ENCODE measurements at places on chromosomes 4 and X.

DNA sequence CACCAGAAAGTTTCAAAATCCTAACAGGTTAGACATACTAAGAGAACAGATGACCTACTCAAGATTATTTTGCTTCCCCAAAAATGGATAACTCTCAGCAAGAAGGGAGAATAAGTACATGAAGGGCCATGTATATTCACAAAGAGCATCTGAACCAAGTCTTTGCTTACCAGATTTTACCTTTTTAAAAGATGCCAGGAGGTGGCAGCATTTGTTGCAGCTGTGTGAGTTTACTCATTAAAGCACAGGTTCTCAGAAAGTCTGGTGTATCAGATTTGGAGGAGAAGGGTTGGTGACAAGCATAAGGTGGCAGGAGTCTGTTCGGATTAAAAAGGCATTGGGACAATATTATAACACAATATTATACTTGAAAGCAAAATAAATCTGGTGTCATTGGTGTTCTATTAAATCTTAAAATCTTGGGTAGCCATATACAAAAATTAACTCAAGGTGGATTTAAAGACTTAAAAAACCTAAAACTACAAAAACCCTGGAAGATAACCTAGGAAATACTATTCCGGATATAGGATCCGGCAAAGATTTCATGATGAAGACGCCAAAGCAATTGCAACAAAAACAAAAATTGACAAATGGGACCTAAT lies 51.3 kb upstream of the NFKB1 start:
- peak; percentile 44 for DNase-seq

DNA sequence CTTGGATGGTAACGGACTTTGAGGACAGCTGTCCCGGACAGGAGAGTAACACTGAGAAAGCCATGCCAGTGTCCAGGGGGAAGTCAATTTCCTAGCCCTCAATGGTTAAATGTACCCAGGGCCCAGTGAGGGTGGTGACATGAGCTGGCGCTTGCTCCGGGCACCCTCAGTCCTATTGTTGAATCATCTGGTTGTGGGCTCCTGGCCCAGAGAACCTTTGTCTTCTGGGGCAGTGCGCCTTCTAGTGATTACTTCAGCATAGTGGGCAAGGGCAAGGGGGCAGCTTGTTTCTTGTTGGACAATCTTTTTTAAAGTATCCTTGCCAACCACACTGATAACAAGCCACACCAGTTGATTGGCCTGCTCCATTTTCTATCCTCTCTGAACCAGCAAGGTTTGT lies 30.9 kb upstream of the TRPC5 start:
- DNase-seq, result no peak

GRCh38 chr4:172986114-172986513 lies 182.5 kb upstream of the GALNT7 start:
- no peak for DNase-seq

- DNase-seq, result no peak
Observed at GRCh38 chrX:102712216-102712966, at the start of gene GPRASP2. GPRASP2 (plus strand) TSS chrX:102712448; CDS start chrX:102714870, 2,422 bp downstream.

GRCh38 chr4:122890147-122890795 lies 32.1 kb downstream of the NUDT6 start:
- no peak for DNase-seq

GRCh38 chrX:29044423-29045184 lies 457.4 kb downstream of the IL1RAPL1 start:
- no peak for DNase-seq

GRCh38 chr4:105369988-105370387 lies 103.9 kb downstream of the PPA2 start:
- no peak for DNase-seq

GRCh38 chr4:19259920-19260319 lies 991.8 kb upstream of the SLIT2 start:
- no peak for DNase-seq

- DNase-seq, result no peak
Observed at GRCh38 chrX:123277347-123277746, 93.3 kb downstream of the GRIA3 start.

- no peak for DNase-seq
Observed at GRCh38 chr4:109675181-109675580, 28.1 kb downstream of the CASP6 start.

GRCh38 chr4:155578219-155578618 lies 88.4 kb upstream of the GUCY1A1 start:
- DNase-seq, result no peak

GRCh38 chr4:21900211-21900610 lies 48.4 kb downstream of the KCNIP4 start:
- no peak for DNase-seq

DNA sequence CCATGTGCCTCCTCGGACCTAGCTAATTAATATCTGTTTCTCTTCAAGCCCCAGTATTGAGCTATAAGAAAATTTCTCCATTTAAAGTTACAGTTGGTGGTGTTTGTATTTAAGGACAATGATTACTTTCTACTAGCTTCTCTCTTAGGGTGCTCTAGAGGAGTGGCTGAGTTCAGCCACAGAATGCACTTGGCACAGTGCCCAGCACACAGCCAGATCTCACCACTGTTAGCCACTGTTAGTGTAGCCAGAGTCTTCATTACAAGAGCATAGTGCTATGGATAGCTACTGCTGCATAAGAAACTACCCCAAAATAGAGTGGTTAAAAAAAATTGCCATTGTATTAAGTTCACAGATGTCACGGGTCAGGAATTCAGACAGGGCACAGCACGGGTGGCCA lies 421.3 kb downstream of the BCOR start:
- DNase-seq, result no peak

DNA sequence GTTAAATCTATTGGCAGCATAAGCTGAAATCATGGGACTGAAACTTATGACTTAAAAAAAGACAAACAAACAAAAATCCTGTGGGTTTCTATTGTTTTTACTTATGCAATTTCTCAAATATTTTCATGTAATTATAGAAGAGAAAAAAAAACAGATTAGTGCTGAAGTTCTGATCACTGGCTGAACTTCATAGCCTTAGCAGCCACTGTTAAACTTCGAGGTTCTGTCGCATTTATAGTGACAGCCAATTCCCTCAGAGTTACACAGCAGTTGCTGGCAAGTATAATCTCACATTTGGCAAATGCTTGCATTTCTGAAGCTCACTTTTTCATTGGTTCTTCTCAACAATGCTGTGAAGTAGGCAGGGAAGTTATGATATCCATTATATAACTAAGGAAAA lies 748.9 kb upstream of the MAGEB2 start:
- DNase-seq, result no peak

DNA sequence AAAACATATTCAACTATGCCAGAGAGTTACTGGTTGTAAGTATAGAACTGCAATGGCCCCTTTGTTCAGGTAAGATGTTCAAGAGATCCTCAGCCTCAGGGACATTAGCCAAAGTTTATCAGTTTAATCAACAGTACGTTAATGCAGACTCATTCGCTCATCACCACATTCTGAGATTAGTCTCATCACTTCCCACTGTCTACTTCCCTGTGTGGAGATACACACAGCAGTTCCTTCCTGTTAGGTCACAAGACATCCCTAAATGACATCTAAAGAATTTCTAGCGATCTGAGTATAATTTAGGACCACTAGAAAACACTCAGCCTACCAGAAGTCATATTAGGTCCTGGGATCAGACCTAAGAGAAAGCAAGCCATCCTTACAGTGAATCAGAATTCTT lies 10.4 kb downstream of the SLC10A7 start:
- DNase-seq, result no peak

DNA sequence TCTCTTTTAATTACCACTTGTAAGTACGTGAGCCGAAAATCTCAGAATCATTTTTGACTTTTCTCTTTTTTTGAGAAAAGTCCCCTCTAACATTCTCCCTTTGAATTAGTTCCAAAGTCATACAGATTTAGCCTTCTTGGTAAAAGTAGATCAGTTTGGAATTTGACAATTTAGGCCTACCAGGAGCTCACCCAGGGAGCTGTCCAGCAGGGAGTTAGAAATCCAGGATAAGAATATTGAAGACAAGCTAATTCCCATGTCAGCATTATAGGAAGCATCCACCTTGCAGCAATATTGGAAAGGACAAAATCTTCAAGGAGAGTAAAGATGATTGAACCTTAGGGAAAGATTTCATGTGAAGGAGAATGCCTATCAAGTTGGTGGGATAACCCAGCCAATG lies 352.2 kb upstream of the CPEB2 start:
- DNase-seq, result no peak

DNA sequence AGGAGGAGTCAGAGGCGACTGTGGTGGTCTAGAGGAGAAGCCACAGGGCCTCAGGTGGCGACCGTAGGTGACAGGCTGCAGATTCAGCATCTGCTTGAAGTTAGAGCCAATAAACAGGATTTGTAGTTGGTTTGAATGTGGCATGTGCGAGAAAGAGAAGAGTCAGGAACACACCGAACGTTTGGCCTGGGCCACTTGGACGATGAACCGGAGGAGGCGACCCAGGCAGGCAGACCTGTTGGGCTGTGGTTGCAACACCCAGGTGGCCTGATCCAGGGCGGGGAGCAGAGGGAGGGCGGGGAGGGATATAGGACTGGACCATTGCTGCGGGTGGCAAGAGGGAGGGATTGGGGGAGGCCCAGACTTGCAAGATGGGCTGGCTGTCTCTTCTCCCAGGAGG lies 10.0 kb upstream of the PSAPL1 start:
- no peak for DNase-seq

GRCh38 chr4:12993923-12994322 lies 490.2 kb downstream of the RAB28 start:
- DNase-seq, result no peak

- DNase-seq, result no peak
Observed at GRCh38 chr4:75069493-75070074, 136.7 kb downstream of the PARM1 start.

DNA sequence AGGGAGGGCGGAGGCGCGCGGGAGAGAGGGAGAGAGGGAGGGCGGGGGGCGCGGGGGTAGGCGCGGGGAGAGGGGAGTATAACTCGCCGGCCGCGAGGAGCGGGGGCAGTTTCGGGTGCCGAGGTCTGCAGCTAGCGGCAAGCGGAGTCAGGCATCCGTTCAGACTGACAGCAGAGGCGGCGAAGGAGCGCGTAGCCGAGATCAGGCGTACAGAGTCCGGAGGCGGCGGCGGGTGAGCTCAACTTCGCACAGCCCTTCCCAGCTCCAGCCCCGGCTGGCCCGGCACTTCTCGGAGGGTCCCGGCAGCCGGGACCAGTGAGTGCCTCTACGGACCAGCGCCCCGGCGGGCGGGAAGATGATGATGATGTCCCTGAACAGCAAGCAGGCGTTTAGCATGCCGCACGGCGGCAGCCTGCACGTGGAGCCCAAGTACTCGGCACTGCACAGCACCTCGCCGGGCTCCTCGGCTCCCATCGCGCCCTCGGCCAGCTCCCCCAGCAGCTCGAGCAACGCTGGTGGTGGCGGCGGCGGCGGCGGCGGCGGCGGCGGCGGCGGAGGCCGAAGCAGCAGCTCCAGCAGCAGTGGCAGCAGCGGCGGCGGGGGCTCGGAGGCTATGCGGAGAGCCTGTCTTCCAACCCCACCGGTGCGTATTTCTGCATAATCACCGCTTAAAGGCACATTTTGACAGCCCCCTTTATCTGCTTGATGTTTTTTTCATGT lies at the start of gene POU4F2:
TSS of gene POU4F2 (plus strand) at position 108 of the 720 bp plus-strand sequence. CDS start at position 356, 248 bp downstream.
- no peak for DNase-seq

- DNase-seq, result peak; percentile 0
Observed at GRCh38 chr4:78720994-78721677, 55.0 kb upstream of the BMP2K start.

GRCh38 chr4:77012726-77013125 lies 63.1 kb downstream of the CCNI start:
- DNase-seq, result no peak

GRCh38 chr4:8377103-8378075 lies 63.1 kb downstream of the ACOX3 start:
- DNase-seq, result no peak

- no peak for DNase-seq
Observed at GRCh38 chr4:8867624-8868320, 3.9 kb downstream of the HMX1 start.

- DNase-seq, result no peak
Observed at GRCh38 chr4:1765409-1766072, 27.6 kb upstream of the FGFR3 start.

GRCh38 chrX:148610328-148610698 lies 109.9 kb downstream of the AFF2 start:
- DNase-seq, result no peak

- DNase-seq, result no peak
Observed at GRCh38 chr4:40212674-40213527, 16.1 kb downstream of the RHOH start.

GRCh38 chrX:40104985-40105834 lies 7.5 kb upstream of the BCOR start:
- no peak for DNase-seq

- no peak for DNase-seq
Observed at GRCh38 chrX:134963041-134963440, 27.8 kb upstream of the SMIM10 start.

DNA sequence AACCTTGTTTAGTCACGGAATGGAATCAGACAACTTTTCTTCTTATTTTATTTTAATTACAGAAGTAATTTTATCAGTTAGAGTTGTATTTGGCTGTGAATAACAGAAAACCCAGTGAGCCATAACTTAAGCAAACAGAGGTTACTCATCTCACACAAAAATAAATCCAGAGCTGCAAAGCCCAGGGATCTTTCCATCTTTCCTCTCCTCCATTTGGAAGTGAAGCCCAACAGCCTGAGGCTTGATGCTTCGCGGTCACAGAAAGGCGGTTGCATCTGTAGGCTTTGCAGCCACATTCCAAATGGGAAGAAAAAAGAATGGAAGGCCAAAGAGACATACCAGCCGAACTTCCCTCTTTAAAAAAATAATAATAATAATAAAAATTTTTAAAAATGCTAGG lies 22.6 kb downstream of the CHRNA9 start:
- DNase-seq, result no peak

DNA sequence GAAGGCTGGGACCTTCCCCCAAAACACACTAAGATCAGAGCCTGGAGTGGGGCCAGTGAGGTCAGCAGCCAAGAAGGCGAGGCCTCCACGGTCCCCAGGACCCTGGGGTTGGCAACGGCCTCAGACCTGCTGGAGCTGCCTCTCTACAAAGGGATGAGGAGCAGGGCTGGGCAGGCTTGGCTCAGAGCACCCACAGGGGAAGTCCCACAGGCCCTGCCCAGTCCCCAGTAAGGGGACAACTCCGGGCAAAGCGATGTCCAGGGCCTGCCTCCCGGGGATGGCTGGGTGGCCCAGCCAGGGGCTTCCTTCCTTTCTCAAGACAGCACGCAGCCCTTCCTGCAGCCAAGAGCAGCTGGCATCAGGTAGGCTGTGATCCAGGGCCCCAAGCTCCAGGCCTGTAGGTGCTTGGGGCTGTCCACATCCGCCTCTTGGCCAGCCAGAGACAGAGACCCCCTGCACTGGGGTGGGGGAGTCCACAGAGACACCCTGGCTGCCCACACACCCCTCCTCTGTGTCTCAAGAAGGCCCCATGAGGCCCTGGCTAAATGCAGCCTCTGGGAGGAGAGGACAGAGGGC lies 5.7 kb downstream of the MXD4 start:
- DNase-seq, result no peak
